ENCODE measurements at places on chromosomes 1 and 21.

DNA sequence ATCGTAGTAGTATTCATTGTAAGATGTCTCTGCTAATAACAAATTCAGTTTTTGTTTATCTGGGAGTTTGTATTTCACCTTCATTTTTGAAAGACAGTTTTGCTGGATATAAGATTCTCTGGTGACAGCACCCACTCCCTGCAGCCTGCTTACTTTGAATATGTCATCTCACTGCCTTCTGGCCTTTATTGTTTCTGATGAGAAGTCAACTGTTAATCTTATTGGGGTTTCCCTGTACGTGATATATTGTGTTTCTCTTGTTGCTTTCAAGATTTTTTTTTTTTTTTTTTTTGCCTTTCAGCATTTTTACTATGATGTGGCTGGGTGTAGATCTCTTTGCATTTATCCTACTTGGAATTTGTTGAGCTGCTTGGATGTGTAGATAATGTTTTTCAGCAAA, 29.3 kb downstream of the MTF2 start:
- no peak for DNase-seq

GRCh38 chr1:209227171-209227570, 356.3 kb upstream of the CAMK1G start:
- no peak for DNase-seq

GRCh38 chr1:172431721-172432192, 11.3 kb downstream of the C1orf105 start:
- peak; percentile 69 for DNase-seq

DNA sequence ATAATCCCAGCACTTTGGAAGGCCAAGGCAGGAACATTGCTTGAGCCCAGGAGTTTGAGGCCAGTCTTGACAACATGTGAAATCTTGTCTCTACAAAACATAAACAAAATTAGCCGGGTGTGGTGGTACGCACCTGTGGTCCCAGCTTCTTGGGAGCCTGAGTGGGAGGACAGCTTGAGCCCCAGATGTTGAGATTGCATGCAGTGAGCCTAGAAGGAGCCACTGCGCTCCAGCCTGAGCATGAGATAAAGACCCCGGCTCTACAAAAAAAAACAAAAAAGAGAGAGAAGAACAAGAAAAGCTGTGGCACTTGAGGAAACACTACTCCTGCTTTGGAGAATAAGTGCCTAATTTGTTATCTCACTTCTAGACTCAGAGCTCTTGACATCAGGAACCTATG, 146.6 kb downstream of the GLUL start:
- no peak for DNase-seq

Measured in CD4-positive, alpha-beta T cell treated with Interleukin-6 at 100 ng/mL for 8 hours (primary cell).